HCT116 (cell line): ENCODE measurements at places on chromosomes 4 and X. TPM values are rescaled to one million over a fixed set of nuclear protein-coding genes. Genes with fewer than 3 reads are reported as not detected.
A peak's percentile ranks its signal among the peaks of the same experiment; 100 is the strongest.

Gene IL1RAPL1
- 2.8 TPM for total RNA-seq

Gene OPRPN
- not detected for total RNA-seq

Gene RPA4
- total RNA-seq: 0.20 TPM

Gene GYG2
- total RNA-seq: not detected

Gene TMSB15A
- total RNA-seq: 17.0 TPM

Gene SPANXB1
- not detected for total RNA-seq

Gene PRSS48
- not detected for total RNA-seq

Gene RCHY1
- total RNA-seq: 33.4 TPM

DNA sequence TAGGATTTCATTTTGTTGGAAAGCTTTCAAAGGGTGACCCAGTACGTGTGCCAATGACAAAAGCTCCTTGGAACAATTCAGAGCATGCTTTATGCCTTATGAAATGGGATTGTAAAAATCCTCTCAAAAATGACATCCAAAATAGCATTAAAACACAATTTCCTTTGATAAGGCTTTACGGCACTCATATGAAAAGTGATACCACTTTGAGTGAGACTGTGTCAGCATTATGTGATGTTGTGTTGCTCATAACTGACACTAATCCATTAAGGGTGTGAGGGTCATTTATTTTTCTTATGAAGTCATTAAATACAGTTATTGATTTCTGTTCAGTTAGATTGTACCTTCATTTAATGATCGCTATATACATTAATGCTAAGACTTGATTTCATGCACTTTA is 250.2 kb downstream of the TENM3 start:
- no peak for DNase-seq
- peaks cover 66% of the 10 kb centered on the region for H3K27me3 ChIP-seq
- no peaks in the 10 kb centered on the region for H3K36me3 ChIP-seq

- DNase-seq: no peak
- no peaks in the 10 kb centered on the region for H3K36me3 ChIP-seq
- H3K4me3 ChIP-seq: no peak overlapping the region
- H3K27me3 ChIP-seq: no peaks in the 10 kb centered on the region
These were observed 9.6 kb upstream of the SGMS2 start for GRCh38 chr4:107815158-107815557.

- H3K4me3 ChIP-seq: no peak overlapping the region
- no peaks in the 10 kb centered on the region for H3K27me3 ChIP-seq
- H3K36me3 ChIP-seq: peaks cover 4% of the 10 kb centered on the region; the same call in 1 of the 2 replicates
- DNase-seq: no peak
- H3K27ac ChIP-seq: no peak overlapping the region
- peaks cover 24% of the 10 kb centered on the region for H3K4me1 ChIP-seq
These were observed 3.5 kb downstream of the EMD start for GRCh38 chrX:154382483-154383069.

DNA sequence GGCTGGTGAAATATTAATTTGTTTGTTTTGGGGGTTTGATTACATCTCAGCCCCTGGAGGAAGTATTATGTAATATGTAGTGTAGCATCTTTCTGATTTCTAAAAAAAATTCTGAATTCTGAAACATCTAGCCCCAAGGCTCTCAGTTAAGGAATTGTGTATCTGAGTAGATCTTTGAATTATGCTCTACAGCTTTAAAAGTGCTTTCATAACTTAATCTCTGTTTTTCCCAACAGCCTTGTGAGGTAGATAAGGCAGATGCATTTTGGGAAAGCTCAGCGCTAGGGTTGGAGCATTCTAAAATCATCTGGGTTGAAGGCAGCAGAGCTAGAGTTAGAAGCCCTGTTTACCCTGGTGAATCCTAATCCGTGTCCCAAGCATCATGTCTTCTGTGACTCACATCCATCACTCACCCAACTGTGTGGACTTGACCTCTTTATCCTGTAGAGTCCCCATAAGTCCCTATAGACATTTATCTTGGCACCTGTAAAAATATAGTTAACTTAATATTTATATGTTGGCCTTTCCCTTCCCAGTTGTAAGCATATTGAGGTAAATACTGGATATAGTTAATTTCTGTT is 49.8 kb downstream of the FNIP2 start:
- H3K27ac ChIP-seq: no peak overlapping the region
- no peaks in the 10 kb centered on the region for H3K4me1 ChIP-seq
- no peak for DNase-seq
- H3K27me3 ChIP-seq: no peaks in the 10 kb centered on the region
- H3K36me3 ChIP-seq: no peaks in the 10 kb centered on the region

GRCh38 chr4:52126966-52127365 is 75.9 kb downstream of the SPATA18 start:
- H3K4me3 ChIP-seq: no peak overlapping the region
- no peak overlapping the region for H3K27ac ChIP-seq
- H3K27me3 ChIP-seq: peaks cover 18% of the 10 kb centered on the region; the same call in 1 of the 2 replicates
- no peaks in the 10 kb centered on the region for H3K36me3 ChIP-seq

DNA sequence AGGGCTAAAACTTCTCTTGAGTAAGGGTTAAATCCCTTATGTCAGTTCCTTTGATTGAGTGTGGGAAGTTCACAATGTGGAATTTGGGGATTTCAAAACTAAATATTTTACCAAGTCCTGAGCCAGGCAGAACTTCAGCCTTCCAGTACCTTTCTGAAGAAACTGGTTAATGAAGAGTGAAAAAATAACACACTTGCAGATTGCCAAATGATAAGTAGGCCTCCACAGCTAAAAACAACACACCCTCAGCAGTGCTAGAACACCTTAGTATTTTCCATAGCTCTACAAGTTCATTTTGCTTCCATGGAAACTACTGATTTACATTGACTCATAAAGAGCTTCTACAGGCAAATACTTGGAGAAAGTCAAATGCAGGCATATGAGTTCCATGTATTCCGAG is 326.8 kb downstream of the ZNF674 start:
- no peaks in the 10 kb centered on the region for H3K27me3 ChIP-seq
- no peaks in the 10 kb centered on the region for H3K4me1 ChIP-seq
- H3K36me3 ChIP-seq: no peaks in the 10 kb centered on the region
- no peak for DNase-seq
- no peak overlapping the region for H3K27ac ChIP-seq
- no peak overlapping the region for H3K4me3 ChIP-seq

DNA sequence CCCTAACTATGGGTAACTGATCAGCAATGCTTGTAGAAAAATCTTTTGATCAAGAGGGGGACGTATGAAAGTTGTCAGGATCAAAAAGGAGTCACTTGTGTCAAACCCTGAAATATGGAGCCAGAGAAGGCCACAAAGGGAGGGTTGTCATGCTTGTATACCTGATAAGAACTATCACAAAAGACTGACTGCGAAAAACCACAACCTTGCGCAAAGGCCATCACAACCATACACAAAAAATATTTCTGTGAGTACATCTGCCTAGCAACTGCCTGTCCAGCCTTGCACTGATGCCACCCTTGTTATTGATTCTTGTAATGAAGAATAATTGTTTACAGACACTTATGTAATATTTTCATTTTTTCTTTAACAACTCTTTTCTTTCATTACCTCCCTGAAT is 22.8 kb upstream of the EIF4E start:
- H3K4me1 ChIP-seq: no peaks in the 10 kb centered on the region
- DNase-seq: no peak
- H3K27ac ChIP-seq: no peak overlapping the region
- no peaks in the 10 kb centered on the region for H3K36me3 ChIP-seq
- no peak overlapping the region for H3K4me3 ChIP-seq
- no peaks in the 10 kb centered on the region for H3K27me3 ChIP-seq

GRCh38 chrX:147978931-147979330 is 2.2 kb upstream of the FMR1NB start:
- H3K27me3 ChIP-seq: no peaks in the 10 kb centered on the region
- H3K36me3 ChIP-seq: no peaks in the 10 kb centered on the region
- H3K27ac ChIP-seq: no peak overlapping the region
- no peak for DNase-seq

DNA sequence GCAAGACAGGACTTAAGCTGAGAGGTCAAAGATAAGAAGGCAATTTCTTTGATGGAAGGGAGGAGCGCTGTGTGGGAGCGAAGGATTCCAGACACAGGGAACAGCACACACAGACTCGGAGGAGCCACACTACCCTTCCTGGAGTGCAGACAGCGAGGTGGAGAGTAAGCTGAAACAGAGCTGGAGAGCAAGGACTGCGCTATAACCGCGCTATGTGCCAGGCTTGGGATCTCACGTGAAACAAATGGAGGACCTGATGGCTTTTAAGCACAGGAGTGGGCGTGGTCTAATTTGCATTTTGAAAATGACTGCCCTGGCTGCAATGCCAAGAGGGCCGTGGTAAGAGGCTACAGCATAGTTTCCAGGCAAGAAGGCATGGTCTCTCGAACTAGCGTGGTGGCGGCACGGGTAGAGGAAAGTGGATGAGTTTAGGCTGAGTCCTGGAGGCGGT is 113.9 kb upstream of the SORBS2 start:
- no peaks in the 10 kb centered on the region for H3K4me1 ChIP-seq
- no peak for DNase-seq
- H3K27ac ChIP-seq: no peak overlapping the region
- no peaks in the 10 kb centered on the region for H3K27me3 ChIP-seq

- peak overlapping the region; percentile 46; the same call in 1 of the 2 replicates for H3K4me3 ChIP-seq
- no peaks in the 10 kb centered on the region for H3K27me3 ChIP-seq
These were observed 55.0 kb downstream of the TXK start for GRCh38 chr4:48078862-48079655.

DNA sequence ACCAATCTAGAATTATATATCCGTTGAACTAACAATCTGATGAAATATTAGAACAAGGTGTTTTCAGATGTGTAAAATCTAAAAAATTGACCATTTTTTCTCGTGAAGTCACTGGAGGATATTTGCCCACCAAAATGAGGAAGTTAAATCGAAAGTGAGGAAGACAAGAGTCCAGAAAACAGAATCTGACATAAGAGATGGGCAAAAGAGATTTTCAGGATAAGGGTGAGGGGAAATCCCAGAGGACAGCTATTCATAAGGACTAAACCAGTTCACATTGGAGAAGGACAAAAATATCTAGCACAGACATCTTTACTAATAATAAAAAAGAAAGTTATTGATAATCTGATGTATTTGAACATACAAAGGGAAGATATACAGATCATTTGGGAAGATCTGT is 18.7 kb upstream of the ALG13 start:
- no peak for DNase-seq
- H3K4me1 ChIP-seq: no peaks in the 10 kb centered on the region
- no peaks in the 10 kb centered on the region for H3K27me3 ChIP-seq
- no peak overlapping the region for H3K27ac ChIP-seq
- no peaks in the 10 kb centered on the region for H3K36me3 ChIP-seq

GRCh38 chr4:113328514-113328913 is 279.1 kb downstream of the ANK2 start:
- no peak for DNase-seq
- no peaks in the 10 kb centered on the region for H3K36me3 ChIP-seq

DNA sequence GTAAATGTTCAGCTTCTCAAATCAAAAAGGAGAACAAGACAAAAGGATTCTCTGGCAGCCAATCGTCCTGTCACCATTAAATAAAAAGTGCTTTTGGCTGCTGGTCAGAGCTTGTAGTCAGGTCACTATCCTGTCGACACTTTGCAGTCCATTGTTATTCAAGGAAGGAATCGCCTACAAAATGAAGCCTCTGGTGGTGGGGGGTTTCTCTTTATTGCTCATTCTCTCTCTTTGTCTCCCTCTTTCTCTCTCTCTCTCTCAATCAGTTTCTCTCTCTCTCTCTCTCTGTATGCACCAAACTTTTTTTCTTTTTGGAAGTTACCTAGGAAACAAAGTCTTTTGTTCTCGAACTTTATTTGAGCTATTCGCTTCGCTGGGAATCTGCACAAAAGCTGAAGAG is 17.6 kb upstream of the SCML1 start:
- H3K4me3 ChIP-seq: no peak overlapping the region
- no peaks in the 10 kb centered on the region for H3K36me3 ChIP-seq
- H3K27me3 ChIP-seq: no peaks in the 10 kb centered on the region
- no peak overlapping the region for H3K27ac ChIP-seq
- no peak for DNase-seq

GRCh38 chr4:161419822-161420221 is 744.0 kb downstream of the FSTL5 start:
- H3K4me1 ChIP-seq: no peaks in the 10 kb centered on the region
- H3K4me3 ChIP-seq: no peak overlapping the region
- H3K27me3 ChIP-seq: no peaks in the 10 kb centered on the region
- no peak for DNase-seq
- no peaks in the 10 kb centered on the region for H3K36me3 ChIP-seq

GRCh38 chrX:69010339-69010738 is 154.9 kb downstream of the PJA1 start:
- H3K27ac ChIP-seq: no peak overlapping the region
- H3K4me1 ChIP-seq: no peaks in the 10 kb centered on the region
- no peak overlapping the region for H3K4me3 ChIP-seq
- no peaks in the 10 kb centered on the region for H3K36me3 ChIP-seq

DNA sequence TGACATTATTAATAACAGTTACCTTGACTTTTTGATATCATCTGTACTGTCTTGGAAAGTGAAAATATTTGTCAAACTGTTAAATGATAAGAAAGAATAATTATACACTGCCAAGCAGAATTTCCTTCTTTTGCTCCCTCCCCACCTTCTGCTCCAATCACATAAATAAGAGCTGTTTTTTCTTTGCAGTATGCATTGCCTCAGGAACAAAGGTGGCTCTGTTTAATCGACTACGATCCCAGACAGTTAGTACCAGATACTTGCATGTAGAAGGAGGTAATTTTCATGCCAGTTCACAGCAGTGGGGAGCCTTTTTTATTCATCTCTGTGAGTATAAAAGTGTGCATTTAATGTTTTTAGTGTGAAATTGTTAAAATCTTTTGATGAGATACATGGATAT is 66.1 kb downstream of the CCKAR start:
- H3K4me1 ChIP-seq: no peaks in the 10 kb centered on the region

DNA sequence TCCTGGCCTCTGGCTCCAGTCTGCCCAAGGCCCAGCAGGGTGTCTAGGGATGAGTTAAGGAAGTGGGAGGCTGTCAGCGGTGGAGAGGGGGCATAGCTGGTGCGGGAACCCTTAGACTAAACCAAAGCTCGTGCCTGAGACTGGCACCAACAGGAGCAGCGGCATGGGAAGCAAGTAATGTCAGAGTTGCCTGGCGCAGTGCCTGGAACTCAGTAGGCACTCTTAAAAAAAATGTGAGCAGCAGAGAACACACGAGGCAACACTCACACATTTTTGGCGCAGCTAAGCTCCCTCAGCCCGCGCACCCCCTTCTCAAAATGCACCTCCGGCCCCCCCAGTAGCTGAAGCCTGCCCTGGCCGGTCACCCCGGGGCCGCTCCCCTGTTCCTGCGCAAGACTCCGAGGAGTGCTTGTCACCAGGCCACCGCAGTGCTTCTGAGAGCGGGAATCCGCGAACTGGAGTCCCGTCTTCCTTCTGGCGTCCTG is 583 bp downstream of the GABRE start:
- peaks cover 15% of the 10 kb centered on the region; the same call in 1 of the 2 replicates for H3K4me1 ChIP-seq
- H3K27ac ChIP-seq: no peak overlapping the region
- DNase-seq: no peak
- H3K4me3 ChIP-seq: peak overlapping the region; percentile 57
- no peaks in the 10 kb centered on the region for H3K36me3 ChIP-seq
- no peaks in the 10 kb centered on the region; the same call in 1 of the 2 replicates for H3K27me3 ChIP-seq
